ENCODE measurements at places on chromosomes 4 and X.
A peak's percentile ranks its signal among the peaks of the same experiment; 100 is the strongest.

DNA sequence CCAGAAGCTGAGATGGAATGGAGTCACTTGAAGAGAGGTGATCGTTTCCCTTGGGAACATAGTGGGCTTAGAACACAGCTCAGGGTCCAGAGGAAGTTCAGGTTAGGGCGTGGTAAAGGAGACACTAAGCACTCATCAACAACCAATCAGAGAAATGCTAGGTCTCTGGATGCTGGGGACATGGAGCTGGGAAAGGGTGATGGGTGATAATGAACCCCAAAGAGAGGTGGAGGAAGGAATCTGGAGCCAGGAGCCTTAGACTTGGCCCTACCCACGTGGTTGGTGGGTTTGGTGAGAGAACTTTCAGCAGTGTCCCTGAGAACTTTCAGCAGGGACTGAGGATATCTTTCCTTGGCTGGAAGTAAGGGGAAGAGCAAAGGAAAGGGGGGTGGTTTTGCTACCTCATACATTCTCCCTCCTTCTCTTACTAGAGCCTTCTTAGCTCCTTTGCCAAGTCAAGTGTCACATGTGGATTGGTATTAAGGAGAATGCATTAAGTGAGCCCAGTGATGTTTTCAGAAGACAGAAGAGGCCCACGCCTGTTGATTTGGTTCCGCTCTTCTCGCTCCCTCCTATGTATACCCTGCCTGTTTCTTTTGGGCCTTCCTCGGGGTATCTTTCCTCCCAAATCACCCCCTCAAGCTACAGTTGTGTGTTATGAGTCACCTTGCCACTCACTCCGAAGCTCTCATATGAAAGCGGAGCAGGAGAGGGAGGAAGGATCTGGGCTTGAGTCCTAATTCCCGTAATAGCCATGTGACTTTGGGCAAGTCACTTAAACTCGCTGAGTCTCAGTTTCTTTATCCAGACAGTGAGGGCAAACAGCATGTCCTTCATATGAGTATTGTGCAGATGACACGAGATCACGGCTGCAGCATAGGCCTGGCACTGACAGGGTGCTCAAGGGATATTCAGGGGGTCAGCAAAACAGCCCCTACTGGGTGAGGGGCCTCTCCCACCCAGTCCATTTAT, 63.1 kb downstream of the TSC22D3 start:
- no peaks in the 10 kb centered on the region for H3K27me3 ChIP-seq
- peak overlapping the region; percentile 95 for H3K4me3 ChIP-seq
- peaks cover 8% of the 10 kb centered on the region for H3K4me1 ChIP-seq

- H3K4me1 ChIP-seq = no peaks in the 10 kb centered on the region
- DNase-seq = no peak
- no peak overlapping the region for H3K4me3 ChIP-seq
- no peaks in the 10 kb centered on the region for H3K27me3 ChIP-seq
- H3K36me3 ChIP-seq = no peaks in the 10 kb centered on the region
Observed at GRCh38 chr4:188016754-188017153, 21.2 kb downstream of the ZFP42 start.

- H3K4me3 ChIP-seq = no peak overlapping the region
- DNase-seq = no peak
- no peaks in the 10 kb centered on the region for H3K36me3 ChIP-seq
- no peaks in the 10 kb centered on the region for H3K4me1 ChIP-seq
- no peaks in the 10 kb centered on the region for H3K27me3 ChIP-seq
- H3K27ac ChIP-seq = no peak overlapping the region
Observed at GRCh38 chr4:114205261-114205660, 225.8 kb upstream of the ARSJ start.

DNA sequence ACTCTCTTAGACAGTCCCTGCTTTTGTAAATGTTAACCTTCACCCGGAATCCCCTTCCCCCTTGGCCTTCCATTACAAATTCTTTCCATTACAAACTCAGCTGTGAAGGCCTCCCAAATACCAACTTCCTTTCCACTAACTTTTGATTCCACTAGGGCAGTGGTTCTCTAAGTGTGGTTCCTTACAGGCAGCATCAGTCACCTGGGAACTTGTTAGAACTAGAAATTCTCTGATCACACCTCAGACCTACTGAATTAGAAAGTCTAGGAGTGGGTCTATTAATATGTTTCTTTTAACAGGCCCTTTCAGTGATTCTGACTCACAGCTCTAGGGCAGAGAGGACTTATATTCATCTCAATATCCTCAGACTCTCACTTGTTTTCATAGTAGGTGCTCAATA, 19.0 kb upstream of the MRPL1 start:
- DNase-seq = no peak
- H3K4me1 ChIP-seq = no peaks in the 10 kb centered on the region
- no peaks in the 10 kb centered on the region for H3K27me3 ChIP-seq
- H3K27ac ChIP-seq = no peak overlapping the region
- H3K36me3 ChIP-seq = no peaks in the 10 kb centered on the region

- H3K27me3 ChIP-seq = no peaks in the 10 kb centered on the region
- no peak overlapping the region for H3K4me3 ChIP-seq
- no peak overlapping the region for H3K27ac ChIP-seq
- no peaks in the 10 kb centered on the region for H3K4me1 ChIP-seq
- H3K36me3 ChIP-seq = no peaks in the 10 kb centered on the region
Observed at GRCh38 chr4:85409251-85409650, 65.7 kb upstream of the ARHGAP24 start.

DNA sequence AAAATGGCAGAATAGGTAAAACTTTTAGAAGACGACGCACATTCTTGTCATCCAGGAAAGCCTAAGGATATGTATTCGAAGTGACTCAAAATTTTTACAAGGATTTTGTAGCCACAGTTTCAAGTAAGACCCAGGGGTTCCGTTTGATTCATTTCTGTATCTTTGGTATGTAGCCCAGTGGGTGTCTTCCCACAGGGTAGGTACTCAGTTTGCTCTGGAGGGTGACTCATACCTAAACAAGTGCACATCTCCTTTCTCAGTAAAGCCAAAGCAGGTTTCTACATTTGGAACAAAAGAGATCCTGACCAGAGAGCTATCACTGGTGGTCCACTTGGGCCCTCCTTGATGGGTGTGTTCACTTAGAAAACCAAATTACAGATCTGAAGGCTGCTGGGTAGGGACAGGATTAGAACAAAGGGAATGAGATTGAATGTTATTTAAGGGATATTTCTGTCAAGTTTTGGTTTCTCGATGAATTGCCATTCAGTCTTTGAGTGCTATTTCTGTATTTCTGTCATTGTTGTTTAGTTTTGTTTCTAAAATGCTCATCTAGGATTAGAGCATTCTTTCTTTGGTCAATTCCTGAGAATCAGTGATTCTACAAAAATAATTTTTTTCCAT, 56.1 kb downstream of the PLS3 start:
- peak overlapping the region; percentile 75 for H3K27ac ChIP-seq
- peaks cover 10% of the 10 kb centered on the region for H3K4me1 ChIP-seq
- DNase-seq = no peak
- no peaks in the 10 kb centered on the region for H3K36me3 ChIP-seq
- H3K4me3 ChIP-seq = no peak overlapping the region

DNA sequence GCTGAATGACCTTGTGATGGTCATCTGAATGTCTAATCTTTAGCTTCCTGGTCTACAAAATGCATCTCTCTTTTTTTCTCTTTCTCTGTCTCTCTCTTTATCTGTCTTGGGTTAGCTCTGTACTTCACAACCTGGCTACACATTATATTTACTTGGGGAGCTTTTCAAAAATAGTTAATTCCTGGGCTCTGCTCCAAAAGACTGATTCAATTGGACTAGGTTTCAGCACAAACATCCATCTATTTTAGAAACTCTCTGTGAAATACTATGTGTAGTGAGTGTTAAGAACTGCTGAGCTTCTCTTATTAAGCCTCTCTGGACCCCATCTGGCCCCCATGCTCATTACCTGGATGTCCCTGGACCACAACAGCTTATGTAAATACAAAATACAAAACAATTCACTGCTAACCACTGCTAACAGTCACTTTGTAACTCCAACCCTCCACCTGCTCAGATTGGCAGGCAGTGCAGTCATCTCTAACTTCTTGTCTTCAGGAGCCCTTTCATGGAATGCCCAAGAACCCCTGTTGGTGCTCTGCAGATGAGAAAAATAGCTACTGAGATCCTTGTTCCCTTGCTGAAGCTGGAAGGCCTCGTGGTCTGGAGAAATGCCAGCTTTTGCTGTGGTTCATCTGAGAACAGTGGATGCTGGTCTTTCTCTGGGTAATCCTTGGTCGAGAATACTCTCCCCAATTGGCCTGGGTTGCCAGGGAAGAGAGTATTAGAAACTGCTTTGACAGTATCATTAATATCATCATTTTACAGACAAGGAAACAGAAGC, 14.8 kb upstream of the BOD1L1 start:
- H3K27ac ChIP-seq = peak overlapping the region; percentile 78
- no peak overlapping the region for H3K4me3 ChIP-seq
- no peaks in the 10 kb centered on the region for H3K27me3 ChIP-seq
- H3K4me1 ChIP-seq = no peaks in the 10 kb centered on the region

DNA sequence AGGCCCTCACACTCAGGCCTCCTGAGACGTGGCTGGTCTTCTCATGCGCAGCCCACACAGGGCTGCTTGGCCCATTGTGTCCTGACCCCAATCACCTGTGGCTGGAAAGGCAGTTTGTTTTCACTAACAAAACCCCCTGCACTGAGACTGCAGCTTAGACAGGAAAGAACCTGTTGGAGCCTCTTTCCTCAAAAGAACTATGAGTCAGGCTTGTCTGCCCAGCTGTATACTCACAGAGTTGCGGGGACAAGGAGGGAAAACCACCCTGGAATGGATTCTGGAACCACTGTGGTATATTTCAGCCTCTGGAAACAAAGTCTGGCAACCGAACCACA, 5.2 kb upstream of the TMEM156 start:
- H3K27me3 ChIP-seq = no peaks in the 10 kb centered on the region
- no peak overlapping the region for H3K4me3 ChIP-seq
- H3K27ac ChIP-seq = no peak overlapping the region
- H3K36me3 ChIP-seq = no peaks in the 10 kb centered on the region

DNA sequence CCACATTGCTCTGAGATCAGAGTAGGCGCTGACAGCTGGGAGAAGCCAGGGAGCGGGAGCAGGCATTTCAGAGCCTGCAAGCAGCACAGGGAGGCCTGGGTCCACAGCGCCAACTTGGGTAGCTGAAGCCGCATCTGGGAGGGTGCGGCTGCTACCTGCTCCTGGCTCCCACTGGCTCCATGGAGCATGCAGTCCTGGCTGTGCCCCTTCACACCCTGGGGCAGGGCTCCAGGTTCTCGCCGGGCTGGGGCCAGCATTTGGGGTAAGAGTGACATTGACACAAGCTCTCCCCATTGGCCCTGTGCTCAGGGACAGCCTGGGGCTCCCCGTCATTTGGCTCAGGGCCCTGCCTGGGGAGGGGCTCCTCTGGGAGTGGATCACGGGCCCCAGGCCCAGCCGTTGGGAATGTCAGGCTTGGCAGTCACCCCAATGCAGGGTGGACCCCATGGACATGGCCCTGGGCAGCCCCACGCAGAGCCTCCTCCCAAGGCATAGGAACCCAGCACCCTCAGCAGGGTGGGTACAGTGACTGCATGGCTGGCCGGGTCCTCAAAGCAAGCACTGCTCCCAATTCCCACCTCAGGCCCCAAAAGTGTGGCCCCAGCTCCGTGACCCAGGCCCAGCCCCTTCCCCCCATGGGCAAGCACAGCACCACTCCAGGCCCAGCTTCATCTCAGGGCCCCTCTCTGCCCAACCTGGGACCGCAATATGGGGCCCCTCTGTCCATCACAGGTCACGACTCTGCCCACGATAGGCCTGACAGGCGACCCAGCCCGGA, 82.4 kb downstream of the PRDM5 start:
- H3K36me3 ChIP-seq = peaks cover 5% of the 10 kb centered on the region
- no peak overlapping the region for H3K4me3 ChIP-seq
- H3K4me1 ChIP-seq = no peaks in the 10 kb centered on the region
- no peak overlapping the region for H3K27ac ChIP-seq
- no peaks in the 10 kb centered on the region for H3K27me3 ChIP-seq

DNA sequence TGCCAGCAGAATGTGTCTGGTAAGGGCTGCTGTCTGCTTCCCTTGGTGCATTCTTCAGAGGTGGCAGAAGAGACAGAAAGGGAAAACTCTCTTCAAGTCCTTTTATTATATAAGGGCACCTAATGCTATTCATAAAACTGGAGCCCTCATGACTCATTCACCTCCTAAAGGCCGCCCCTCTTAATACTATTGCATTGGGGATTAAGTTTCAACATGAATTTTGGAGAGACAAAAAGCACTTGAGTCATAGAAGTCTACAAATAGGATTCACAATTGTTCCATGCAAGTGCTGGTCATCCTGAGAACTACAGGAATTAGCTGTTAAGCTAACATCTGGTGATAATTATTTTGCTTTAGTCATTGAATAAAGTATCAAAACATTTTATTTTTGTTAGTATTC, 349.5 kb downstream of the HS3ST1 start:
- H3K4me1 ChIP-seq = no peaks in the 10 kb centered on the region
- H3K4me3 ChIP-seq = no peak overlapping the region
- H3K27ac ChIP-seq = no peak overlapping the region
- DNase-seq = no peak

DNA sequence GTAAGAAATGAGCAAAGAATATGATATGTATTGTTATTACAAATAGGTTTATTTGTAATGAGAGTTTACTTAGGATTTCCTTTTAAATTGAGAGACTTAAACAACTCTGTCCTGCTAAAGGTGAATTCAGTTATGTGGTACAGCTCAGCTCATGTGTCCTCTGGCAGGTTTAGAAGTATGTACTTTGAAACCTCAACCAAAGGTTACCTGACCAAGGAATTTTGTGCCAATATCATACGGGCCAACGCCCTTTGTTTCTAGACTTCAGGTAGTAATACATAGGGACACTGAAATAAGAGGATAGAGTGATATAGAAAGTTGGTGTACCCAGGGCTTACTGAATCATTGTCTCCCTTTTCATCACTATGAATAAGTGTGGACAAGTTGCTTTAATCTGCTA, 25.7 kb downstream of the SLAIN2 start:
- no peaks in the 10 kb centered on the region for H3K27me3 ChIP-seq
- no peak overlapping the region for H3K27ac ChIP-seq
- H3K4me1 ChIP-seq = no peaks in the 10 kb centered on the region
- H3K4me3 ChIP-seq = no peak overlapping the region

DNA sequence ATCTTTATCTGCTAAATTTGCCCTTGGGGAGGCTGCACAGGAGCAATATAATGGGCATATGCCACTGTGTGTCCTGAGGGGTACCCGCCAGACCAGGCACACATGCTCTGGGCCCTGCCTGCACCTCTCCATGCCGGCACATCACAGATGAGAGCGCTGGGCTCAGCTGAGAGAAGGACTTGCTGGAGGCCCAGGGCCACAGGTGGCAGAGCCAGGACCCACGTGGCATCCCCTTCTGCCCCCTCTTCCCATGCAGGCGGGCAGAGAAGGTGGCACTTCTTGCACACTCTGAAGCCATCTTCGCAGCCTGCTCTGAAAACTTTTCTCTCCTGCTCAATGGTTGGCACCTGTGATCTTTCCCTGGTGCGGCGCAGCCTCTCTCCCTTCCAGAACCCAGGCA, 20.1 kb downstream of the CPZ start:
- H3K36me3 ChIP-seq = no peaks in the 10 kb centered on the region
- no peak overlapping the region for H3K27ac ChIP-seq
- DNase-seq = no peak
- H3K4me3 ChIP-seq = no peak overlapping the region
- H3K4me1 ChIP-seq = no peaks in the 10 kb centered on the region
- peaks cover 27% of the 10 kb centered on the region for H3K27me3 ChIP-seq

Data from tibial artery (tissue), 4 donors.